ENCODE measurements at places on chromosomes 1 and 21.

DNA sequence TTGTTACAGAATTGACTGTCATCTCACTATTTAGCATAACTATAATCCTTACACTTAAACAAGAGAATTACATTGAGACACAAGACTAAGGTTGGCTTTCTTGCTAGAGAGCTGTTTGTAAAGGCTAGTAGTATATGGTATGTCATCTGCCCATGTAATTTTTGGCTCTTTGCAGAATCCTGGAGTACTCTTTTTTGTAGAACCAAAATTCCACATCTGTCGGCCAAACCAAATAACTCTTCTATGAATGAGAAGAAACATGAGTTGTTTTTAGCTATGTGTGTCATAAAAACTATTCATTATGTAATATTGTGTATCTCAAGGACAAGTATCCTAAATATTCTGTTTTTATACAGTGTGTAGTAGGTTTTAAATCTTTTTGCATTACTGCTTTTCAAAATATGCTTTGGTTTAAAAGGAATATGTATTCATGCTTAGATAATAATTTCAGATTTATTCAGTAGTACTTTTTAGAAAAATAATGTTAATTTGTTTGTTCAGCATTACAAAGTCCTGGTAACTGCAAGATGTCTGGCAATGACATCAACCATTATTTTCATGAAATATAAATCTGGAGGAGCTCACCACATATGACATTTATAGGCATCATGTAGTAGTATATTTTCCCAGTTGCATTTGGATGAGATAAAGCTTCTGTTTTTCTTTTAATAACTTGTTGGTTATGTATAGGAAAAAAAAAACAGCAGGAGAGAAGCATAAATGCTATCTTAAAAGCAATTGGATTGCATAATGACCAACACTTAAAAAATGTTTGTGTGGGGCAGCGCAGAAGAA lies 159.8 kb downstream of the HS2ST1 start:
- DNase-seq = peak; percentile 37

DNA sequence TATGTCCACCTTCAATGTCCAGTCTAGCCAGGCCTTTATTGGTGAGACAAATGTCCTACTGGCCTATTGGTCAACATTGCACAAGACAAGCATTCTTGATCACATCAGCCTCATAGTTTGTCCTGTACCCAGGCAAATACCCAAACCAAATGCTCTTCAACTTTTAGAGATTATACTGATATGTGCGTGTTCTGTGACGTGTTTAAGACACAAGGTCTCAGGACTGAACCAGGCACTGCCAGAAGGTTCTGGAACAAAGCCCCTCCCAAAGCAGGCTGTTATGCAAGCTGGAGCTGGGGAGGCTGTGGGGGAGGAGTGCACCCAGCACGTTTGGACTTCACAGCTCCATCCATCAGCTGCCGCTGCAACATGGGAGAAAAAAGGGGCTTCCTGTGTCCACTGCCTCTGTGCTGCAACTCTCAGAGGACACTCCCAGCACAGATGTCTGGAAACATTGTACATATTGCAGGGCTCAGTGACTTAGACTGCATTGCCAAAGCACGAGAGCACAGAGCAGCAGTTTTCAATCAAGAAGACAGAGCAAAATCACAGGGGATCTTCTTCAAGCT lies 45.9 kb downstream of the NID1 start:
- DNase-seq = peak; percentile 17

GRCh38 chr21:42777757-42778344 lies 101.5 kb downstream of the WDR4 start:
- peak; percentile 71 for DNase-seq

DNA sequence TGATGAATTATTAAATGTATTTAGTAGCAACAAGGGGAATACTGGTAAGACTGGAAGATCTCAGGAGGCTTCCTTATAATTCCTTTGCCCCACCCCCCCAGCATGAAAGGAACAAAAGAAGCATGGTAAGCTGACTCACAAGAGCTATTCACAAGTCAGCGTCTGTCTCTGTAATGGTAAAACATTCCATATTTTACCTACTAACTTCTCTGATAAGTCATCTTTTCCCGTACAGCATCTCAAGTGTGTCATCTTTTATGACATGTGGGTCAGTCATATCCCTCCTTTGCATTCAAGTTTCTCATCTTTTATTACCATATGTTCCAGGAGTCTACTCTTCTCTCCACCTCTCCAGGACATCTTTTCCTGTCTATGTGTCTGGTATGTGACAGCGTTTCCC lies 241.3 kb downstream of the PLA2G4A start:
- no peak for DNase-seq

DNA sequence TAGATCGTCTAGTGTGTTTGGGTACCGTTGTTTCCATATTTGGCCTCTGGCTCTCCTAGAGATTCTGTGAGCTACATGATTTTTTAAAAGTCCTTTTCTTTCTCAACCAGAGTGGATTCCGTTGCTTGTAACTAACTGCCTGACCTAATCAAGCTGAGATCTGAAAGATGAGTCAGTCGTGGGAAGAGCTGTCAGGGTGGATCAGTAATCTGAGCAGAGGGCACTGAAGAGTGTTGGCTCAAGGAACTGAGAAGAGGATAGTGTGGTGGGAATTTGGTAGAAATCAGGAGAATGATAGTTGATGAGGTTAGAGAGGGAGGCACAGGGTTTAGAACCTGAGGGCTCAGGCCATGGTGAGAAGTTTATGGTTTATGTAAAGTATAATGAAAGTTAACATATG lies 52.2 kb downstream of the TRAF5 start:
- DNase-seq = peak; percentile 90

All from osteoblast (primary cell).